ENCODE measurements at places on chromosomes 12 and 14.

DNA sequence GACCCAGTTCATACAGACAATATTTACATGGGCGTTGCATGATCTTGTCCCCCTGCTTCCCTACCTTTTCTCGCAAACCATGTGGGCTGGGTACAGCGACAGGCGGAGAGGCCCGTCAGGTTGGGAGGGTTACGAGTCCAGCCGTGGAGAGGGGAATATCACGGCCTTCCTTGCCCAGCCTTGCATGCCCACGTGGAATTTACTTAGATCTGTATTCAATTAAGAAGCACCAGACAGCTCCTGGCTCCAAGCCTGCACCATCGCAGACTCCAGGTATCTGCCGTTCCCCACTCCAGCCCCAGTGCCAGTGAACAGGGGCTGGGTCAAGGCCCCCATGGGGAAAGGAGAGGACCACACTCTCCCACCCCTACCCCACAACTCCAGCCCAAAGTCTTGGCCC is 29.8 kb downstream of the BCL11B start:
- no peak for DNase-seq

- DNase-seq: no peak
Observed at GRCh38 chr12:45189766-45190403, 26.0 kb upstream of the ANO6 start.

GRCh38 chr12:130788515-130788914 is 50.5 kb downstream of the STX2 start:
- DNase-seq: no peak

GRCh38 chr12:70415987-70416386 is 49.9 kb downstream of the KCNMB4 start:
- no peak for DNase-seq

- DNase-seq: no peak
Observed at GRCh38 chr12:53751336-53752191, at the start of gene CISTR. Gene CISTR (minus strand): TSS chr12:53751979.

DNA sequence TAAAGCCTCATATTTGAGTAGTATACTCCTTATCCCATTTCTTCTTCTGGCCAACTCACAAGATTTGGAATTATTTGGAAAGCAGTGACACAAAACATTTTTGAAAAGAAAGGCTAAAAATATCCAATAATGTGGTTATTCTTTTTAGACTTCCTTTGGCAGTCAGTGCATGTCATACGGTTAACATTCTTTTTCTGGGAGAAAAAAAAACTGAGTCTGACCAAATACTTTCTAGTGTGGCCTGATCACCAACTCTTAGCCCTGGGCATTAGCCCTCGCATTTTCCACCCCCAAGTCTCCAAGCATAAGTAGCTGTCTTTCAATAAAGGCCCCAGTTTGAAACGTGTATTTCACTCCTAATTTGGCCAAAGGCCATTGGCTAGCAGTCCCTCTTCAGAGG is 5.9 kb downstream of the RASSF3 start:
- no peak for DNase-seq

DNA sequence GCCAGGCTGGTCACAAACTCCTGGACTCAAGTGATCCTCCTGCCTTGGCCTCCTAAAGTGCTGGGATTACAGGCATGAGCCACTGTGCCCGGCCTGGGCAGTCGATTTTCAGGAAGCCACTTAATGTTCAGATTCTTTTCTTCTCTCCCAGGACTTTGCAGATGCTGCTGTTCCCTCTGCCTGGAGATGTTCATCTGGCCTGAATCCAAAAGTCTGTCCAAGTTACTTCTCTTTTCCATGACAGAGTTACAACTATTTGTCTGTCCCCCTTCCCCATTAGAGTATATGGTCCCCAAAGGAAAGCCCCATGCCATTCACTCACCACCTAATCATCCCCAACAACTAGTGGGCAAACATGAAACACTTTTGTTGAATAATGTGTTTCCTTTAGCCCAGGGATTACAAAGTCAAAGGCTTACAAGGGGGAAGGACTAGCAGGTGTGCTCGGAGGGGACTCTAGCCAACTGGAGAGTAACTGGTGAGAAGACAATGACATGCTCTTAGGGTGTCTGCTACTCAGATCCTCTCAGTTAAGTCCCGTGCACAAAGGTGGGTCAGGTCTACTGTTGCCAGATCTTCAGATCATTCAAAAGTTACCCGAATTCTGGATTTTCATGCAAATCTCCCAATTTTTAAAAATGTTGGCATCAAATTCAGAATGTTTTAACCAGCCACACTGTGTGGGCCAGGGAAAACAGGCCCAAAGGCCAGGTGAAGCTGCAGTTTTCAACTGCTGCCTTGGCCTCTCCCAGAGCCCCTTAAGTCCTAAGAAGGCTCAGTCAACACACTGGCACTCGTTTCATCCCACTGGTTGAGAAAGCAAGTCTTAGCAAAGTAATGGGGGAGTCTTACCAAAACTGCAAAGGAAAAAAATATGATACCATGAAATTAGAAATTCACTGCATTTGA is 29.6 kb downstream of the NUDT4 start:
- no peak for DNase-seq

DNA sequence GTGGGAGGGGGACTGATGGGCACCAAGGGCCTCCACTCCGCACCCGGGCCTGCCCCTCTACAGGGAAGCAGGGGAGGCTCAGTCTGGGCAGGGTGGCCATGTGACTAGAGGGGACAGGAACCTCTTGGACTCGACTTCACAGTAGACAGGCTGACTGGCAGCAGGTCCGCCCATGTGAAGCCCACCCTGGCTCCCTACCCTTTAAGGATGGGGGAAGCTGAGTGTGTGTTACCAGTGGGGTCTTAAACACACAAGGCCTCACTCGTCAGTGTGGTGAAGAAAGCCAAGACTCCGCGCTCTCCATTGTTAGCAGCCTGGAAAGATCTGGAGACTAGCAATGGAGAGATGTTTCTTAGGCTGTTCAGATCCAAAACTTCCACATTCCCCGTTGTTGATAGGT is 52.4 kb downstream of the ANAPC7 start:
- DNase-seq: no peak

GRCh38 chr12:93156086-93156716 is 221.5 kb upstream of the NUDT4 start:
- DNase-seq: no peak

DNA sequence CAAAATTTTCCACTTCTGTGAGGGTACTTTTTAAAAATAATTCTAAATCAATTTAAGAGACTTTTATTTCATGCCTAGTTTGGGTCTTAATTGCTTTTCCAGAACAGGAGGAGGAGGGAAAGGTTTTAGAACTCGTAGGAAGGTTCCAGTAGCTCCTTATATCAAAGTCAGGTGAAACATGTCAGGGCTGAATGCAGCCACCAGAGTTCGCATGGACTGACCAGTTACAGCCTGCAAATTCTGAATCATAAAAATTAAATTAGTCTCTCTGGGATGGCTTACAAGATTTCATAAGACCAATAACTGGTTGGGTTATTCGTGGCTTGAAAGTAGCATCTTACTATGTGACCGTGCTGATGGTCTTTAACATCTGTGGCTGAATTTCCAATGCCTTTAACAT is 397 bp downstream of the BDKRB1 start:
- peak; percentile 28 for DNase-seq

GRCh38 chr14:75167325-75167724 is 9.1 kb downstream of the TMED10 start:
- DNase-seq: no peak

GRCh38 chr14:66088656-66089055 is 397.5 kb upstream of the CCDC196 start:
- no peak for DNase-seq

DNA sequence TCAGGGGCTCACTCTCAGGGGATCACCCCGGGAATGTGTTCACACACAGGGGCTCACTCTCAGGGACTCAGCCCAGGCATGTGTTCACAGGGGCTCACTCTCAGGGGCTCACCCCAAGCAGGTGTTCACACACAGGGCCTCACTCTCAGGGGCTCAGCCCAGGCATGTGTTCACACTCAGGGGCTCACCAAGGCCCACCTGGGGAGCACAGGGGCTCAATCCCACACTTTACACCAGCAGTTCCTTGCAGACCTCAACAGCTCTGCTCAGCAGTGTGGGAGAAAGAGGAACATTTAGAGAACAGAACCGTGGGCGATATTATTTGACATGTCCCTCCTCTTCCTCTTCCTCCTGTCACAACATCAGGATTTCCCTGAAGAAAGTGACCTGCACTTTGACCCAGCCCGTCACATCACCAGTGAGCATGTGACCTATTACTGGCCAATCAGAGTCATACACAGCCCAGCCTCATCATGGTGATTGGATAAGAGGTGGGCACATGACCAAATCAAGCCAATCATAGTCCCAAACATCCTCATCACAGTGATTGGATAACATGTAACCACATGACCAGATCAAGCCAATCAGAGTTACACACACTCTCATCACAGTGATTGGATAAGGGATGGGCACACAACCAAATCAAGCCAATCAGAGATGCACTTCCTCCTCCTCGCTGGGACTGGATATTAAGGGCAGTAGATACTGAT is 359.4 kb upstream of the SFSWAP start:
- no peak for DNase-seq

DNA sequence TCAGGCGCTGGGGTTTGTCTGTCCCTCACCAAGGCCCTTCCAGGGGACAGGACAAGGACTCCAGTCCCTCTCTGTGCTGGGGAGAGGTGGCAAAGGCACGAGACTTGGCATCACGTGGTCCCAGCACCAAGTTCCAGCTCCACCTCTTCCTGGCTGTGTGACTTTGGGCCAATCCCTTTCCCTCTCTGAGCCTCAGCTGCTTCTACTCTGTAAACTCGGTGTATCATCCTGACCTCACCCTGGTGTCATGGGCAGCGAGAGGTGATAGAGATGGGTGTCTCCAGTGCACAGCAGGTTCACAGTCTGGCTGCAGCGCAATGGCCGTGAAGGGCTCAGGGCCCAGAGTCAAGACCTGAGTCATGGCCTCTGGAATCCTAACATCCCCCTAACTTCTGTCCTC is 54.0 kb downstream of the MVK start:
- no peak for DNase-seq

DNA sequence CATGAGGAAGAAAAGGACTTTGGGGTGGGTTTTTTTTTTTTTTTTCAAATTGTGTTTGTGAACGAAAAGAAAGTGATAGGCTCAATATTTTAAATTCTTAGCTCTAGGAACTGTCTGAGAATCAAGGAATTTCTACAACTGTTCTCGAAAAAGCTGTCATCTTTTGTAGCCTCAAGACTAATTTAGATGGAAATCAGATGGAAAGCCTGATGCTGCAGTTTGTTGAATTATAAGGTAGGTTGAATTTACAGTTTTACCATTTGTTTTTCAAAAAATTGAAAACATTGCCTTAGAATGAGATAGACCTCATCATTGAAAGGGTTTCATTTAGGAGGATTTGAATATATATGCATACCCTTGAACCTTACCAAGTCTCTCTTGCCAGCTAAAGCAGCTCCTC is 109.3 kb upstream of the TRHDE start:
- no peak for DNase-seq

- no peak for DNase-seq
Observed at GRCh38 chr12:4714879-4715278, 5.3 kb upstream of the GALNT8 start.

GRCh38 chr12:67811437-67812361 is 163.2 kb downstream of the DYRK2 start:
- no peak for DNase-seq

DNA sequence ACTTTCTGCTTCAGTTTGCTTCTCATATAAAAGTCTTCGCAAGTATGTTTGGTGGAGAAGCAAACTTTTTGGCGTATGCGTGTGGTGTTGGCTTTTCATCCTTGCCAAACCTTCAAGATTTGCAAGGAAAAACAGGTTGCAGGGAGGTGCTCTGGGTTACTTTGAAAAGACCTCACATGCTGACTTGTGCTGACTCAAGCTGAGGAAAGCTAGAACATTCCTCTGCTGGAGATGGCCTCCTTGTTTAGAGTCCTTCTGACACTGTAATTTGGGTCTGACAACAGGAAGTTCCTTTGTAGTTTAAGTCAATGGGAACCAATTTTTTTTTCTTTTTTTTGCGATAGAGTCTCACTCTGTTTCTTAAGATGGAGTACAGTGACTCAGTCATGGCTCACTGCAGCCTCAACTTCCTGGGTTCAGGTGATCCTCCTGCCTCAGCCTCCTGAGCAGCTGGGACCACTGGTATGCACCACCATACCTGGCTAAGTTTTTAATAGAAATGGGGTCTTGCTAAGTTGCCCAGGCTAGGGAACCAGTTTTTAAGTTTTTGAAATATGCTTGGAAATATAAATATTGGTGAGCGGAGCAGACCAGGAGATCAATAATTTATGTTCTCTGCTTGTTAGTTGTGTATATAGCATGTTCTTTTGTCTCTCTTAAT is 2.6 kb upstream of the ACACB start:
- DNase-seq: no peak

GRCh38 chr14:44981198-44981597 is 19.2 kb downstream of the TOGARAM1 start:
- DNase-seq: no peak

DNA sequence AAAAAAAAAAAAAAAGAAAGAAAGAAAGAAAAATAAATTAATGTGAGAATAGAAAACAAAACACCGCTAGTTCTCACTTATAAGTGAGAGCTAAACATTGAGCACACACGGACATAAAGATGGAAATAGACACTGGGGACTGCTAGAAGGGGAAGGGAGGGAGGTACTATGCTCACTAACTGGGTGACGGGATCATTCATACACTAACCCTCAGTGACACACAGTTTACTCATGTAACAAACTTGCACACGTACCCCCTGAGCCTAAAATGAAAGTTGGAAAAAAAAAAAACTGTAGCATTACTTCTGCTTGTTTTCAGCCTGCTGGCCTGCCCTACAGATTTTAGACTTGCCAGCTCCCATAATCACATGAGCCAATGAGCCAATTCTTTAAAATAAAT is 10.5 kb upstream of the PRMT5 start:
- no peak for DNase-seq

- DNase-seq: peak; percentile 98
Observed at GRCh38 chr14:101972126-101972866, 7.9 kb downstream of the DYNC1H1 start.

DNA sequence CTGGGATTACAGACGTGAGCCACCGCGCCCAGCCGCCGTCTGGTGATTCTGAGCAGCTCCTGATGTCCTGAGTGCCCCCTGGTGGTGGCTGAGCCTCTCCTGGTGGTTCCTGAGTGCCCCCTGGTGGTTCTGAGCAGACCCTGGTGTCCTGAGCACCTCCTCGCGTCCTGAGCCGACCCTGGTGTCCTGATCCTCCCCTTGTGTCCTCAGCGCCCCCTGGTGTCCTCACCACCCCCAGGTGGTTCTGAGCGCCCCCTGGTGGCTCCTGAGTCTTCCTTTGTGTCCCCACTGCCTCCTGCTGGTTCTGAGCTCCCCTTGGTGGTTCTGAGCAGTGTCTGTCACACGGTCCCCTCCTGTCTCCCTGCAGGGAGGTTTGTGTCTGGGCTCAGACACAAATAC is 1304.9 kb downstream of the TMEM121 start:
- no peak for DNase-seq
